ENCODE measurements at places on chromosomes 1 and 21.

DNA sequence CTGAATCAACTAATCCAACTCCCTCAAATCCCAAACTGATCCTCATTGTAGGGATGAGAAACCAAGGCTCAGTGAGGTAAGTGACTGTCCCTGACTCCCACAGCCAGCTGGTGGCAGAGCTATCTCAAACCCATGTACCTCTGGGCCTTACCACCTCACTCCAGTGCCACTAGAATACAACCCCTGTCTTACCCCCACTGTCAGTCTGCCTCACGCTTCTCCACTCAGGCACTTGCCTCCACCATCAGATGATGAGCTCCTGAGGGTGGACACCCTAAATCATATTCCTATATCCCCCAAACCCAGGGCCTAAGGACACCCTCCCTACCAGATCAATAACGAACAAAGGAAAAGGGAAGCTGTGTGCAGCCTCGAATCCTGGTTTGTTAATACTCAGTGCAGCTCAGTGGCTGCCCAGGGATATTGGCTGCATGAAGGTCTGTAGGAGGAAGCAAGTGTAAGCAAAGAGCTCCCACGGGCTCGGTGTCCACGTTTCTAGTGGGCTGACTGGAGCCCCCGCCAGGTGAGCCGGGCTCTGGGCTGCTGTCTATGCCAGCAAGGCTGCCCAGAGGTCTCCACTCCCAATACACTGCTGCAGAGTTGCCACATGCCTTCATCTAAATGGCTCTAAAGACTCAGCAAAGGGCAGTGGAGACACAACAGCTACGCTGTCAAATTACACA lies 533.4 kb downstream of the MATN1 start:
- no peak for DNase-seq

- DNase-seq: no peak
Measured at GRCh38 chr1:221227460-221227859, 348.2 kb downstream of the HLX start.

DNA sequence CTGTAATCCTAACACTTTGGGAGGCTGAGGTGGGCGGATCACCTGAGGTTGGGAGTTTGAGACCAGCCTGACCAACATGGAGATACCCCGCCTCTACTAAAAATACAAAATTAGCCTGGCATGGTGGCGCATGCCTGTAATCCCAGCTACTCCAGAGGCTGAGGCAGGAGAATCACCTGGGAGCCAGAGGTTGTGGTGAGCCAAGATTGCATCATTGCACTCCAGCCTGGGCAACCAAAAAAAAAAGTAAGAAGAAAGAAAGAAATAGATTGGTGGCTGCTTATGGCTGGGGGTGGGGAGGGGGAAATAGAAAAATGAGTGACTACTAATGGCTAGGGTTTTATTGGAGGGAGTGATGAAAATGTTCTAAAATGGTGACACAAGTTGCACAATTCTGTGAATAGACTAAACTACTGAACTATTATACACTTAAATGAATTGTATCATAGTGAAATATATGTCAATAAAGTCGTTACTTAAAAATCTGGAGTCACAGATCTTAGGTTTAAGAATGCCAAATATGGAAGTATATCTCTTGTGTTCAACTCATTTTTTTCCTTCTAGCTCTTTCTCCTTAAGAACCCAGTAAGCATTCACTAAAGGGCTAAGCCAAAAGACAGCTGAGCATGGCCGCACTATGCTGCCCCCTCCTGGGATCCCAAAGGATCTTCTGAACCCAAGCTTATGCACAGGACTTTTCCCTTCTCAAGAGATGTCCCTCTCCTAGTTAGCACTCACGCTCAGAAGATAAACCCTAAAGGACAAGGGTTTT lies 3.2 kb upstream of the NPL start:
- DNase-seq: no peak

DNA sequence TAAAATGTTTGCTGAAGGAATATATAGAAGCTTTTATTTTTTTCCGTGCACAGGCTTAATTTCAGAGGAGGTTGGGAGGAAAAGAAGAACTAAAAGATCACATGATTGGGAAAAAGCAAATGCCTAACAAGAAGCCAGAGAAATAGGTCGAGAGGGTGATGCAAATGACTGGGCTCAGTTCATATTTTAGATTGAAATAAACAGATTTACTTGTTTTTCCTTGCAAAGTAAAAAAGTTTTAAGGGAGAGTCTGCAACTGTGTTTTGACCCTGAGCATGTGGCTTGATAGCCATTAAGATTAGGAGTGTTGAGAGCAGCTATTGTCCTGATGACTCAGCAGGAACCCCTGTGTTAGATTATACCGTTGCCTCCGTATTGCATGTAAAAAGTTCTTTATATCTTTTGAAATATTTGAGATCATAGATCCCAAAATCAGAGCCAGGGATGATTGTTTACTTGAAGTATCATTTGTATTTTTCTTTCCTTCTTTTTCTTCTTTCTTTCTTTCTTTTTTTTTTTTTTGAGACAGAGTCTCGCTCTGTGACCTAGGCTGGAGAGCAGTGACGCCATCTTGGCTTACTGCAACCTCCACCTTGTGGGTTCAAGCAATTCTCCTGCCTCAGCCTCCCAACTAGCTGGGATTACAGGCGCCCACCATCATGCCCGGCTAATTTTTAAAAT lies 20.2 kb downstream of the CLIC4 start:
- DNase-seq: no peak

DNA sequence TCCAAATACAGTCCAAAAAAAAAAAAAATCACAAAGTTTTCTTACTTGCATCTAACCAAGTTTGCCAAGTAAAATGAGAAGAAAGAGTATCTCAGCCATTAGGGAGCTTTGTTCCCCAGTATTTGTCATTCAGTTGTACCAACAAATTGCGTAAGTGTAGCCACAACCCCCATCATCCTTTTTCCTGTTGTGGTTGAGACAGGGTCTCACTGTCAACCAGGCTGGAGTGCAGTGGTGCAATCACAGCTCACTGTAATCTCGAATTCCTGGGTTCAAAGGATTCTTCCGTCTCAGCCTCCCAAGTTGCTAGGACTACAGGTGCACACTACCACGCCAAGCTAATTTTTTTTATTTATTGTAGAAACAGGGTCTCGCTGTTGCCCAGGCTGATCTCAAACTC lies 9.5 kb downstream of the STX6 start:
- no peak for DNase-seq

- DNase-seq: no peak
Measured at GRCh38 chr1:160300173-160300572, 15.2 kb upstream of the PEX19 start.

- no peak for DNase-seq
Measured at GRCh38 chr1:27563591-27564471, 40.1 kb downstream of the AHDC1 start.

DNA sequence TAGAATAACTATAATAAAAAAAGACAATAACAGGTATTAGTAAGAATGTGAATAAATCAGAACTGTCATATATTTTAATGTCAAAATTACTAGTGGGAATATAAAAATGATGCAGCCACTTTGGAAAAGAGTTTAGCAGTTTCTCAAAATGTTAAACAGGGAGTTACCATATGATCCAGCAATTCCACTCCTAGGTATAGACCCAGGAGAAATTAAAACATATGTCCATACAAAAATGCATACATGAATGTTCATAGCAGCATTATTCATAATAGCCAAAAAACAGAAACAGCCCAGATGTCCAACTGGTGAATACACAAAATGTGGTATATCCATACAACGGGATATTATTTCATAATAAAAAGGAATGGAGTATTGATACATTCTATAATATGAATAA lies 71.6 kb downstream of the NVL start:
- DNase-seq: no peak

- DNase-seq: peak; percentile 11
Measured at GRCh38 chr21:43269440-43269839, 100.6 kb downstream of the CRYAA start.

- DNase-seq: no peak
Measured at GRCh38 chr1:197994907-197995407, 77.8 kb downstream of the LHX9 start.

GRCh38 chr1:220003610-220004299 lies 42.5 kb downstream of the EPRS1 start:
- no peak for DNase-seq

- no peak for DNase-seq
Measured at GRCh38 chr1:59156051-59156450, 140.8 kb upstream of the FGGY start.

DNA sequence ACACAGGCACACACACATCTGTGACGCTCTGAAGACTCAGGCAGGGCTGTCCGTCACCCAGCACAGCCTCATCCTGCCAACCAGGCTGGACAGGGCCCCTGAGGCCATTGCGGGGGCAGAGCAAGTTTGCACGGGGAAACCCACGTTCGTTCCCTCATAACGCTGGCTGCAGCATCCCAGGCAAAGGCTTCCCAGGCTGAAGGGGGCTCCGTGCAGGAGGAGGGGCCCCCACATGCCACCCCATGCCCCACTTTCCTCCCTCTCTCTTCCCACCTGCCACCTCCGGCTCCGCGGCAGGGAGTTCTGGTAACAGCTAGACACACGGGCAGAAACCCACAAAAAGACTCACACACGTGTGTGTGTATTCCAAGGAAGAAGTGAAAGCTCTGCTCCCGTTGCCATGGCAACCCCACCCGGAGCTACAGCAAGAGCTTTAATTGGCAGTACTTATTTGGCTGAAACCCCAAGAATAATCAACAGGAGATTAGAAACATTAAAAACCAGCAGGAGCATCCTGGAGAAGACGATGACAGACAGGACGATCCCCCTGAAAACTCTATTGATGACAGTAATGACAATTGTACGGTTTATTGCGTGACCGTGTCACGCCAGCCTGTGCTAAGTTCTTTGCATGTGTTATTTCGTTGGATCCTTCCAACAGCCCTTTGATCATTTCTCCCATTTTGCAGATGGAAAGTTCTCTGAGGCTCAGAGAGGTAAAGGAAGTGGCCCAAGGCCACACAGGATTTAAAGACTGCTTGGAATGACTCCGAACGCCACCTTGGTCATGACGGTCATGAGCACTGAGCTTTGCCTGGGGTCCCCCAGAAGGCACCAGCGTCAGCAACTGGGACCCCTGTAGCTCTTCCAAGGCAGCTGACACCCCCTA lies 247.1 kb downstream of the NPHP4 start:
- no peak for DNase-seq

DNA sequence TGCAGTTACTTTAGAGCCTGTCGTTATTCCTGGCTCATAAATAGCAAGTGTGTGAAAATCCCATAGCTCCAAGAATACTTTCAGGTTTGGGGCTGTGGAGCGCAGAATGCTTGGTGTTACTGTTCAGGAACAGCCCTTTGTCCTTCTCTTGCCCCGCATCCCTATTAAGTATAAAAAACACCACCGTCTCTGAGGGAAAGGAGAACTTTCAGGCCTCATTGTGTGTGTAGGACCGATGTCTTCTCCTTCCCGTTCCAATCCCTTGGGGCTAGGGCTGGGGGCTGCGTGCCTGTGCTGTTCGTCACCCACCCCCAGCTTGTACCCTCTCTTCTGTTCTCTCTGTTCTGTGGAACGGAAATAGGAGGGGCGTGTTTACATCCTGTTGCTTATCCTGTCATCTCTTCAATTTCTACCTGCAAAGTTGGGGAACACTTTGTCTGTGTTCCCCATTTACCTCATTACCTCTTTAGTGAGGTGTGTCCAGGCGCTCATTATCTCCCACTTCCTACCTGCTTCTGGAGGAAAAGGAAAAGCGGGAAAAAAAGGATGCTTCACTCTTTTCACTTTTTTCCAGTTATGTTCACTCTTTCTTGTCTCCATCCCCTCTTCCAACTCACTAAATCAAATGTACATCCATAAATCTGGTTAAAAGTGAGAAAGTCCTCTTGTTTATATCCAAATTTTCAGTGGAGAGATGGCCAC lies 788 bp upstream of the TXNIP start:
- no peak for DNase-seq

DNA sequence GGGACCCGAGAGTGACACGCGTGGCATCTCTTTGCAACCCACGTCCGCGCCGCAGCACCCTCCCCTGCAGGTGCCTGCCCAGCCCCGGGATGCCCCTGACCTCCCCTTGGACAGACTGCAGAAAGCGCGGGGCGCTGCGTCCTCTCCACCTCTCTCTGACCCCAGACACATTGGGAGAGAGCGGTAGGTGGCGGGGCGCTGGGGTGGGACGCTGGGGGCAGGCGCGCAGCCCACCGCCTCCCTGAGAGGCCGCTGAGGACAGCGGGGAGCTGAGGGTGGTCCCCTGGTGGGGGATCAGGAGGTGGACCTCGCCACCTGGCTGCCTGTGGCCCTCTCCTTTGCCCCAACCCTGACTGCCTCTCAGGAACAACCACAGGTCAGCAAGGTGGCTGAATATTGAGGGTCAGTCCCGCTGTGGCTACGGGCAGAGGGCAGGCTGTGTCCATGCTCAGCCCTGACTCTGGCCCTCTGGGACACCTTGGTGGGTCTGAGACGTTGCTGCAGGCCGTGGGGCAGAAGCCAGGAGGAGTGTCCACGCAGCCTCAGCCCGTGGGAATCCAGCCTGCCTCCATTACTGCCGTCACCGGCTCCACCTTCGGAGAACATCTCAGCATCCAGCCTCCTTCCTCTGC lies 761 bp upstream of the UBE2J2 start:
- no peak for DNase-seq

- DNase-seq: no peak
Measured at GRCh38 chr1:156539818-156540355, 32.5 kb downstream of the IQGAP3 start.

DNA sequence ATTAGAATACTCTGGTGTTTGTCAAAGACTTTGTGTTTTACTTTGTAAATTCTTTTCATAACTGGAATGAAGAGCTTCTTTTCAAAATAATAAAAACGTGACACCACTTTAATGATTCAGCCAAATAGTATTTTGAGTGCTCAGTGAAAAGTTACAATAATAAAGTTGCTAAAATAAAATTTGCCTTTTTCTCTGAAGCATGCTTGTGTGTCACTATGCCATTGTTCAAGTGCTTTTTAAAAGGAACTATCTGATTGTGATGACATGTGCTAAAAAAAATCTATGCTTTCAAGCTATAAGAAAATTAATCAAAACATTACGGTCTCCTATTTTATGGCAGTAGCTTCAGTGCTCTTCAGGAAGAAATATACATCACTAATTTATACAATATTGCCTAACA lies 1290.5 kb upstream of the B3GALT2 start:
- DNase-seq: no peak

DNA sequence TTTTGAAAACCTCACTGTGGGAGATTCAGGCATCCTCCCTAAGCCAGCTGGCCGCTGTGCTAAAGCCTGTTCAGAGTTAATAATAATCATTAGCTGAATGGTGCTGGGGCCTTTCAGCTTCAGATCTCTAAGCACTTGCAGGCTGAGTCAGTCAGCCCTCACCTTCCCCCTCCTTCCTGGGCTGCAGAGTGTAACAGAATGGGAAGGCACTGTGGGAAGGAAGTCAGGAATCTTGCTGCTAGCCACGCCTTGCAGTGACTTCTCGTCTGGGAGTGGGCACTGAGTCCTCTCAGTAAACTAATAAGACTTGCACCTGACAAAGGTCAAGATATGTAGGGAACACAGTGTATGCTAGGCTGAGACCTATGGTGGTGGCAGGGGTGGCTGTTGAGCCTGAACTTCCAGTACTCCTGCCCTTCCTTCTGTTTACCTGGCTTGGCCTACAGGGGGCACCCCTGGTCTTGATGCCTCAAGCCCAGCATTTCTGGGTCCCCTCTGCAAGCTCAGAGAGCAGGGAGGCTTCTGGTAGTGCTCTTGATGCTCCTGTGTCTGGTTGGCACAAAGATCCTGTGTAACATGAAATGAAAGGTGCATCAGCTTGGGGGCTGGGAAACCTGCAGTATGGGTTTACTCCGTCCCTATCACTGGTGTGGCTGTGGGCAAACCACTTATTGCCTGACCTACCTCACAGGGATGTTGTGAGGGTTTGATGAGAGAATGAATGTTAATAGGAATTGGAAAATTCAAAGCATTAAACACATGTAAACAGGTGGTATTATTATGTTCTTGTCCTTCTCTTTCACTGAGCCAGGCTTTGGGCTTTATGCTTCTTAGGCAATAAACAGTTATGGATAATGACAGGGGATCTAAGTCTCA lies 6.0 kb downstream of the CYB561D1 start:
- peak; percentile 30 for DNase-seq

GRCh38 chr1:156697481-156697880 lies 7.9 kb downstream of the CRABP2 start:
- DNase-seq: no peak

Measured in stimulated activated CD8-positive, alpha-beta memory T cell treated with anti-CD3 and anti-CD28 coated beads, Interleukin-12 subunit alpha, Interleukin-12 subunit beta, amount 100 ng/mL, for 1 hour (primary cell).